Esophagus squamous epithelium (tissue), 5 donors: ENCODE measurements at places on chromosomes 11 and 22.

GRCh38 chr11:128825050-128825784, 41.9 kb downstream of the KCNJ1 start:
- no peaks in the 10 kb centered on the region for H3K36me3 ChIP-seq
- H3K27ac ChIP-seq: no peak overlapping the region
- H3K27me3 ChIP-seq: no peaks in the 10 kb centered on the region

DNA sequence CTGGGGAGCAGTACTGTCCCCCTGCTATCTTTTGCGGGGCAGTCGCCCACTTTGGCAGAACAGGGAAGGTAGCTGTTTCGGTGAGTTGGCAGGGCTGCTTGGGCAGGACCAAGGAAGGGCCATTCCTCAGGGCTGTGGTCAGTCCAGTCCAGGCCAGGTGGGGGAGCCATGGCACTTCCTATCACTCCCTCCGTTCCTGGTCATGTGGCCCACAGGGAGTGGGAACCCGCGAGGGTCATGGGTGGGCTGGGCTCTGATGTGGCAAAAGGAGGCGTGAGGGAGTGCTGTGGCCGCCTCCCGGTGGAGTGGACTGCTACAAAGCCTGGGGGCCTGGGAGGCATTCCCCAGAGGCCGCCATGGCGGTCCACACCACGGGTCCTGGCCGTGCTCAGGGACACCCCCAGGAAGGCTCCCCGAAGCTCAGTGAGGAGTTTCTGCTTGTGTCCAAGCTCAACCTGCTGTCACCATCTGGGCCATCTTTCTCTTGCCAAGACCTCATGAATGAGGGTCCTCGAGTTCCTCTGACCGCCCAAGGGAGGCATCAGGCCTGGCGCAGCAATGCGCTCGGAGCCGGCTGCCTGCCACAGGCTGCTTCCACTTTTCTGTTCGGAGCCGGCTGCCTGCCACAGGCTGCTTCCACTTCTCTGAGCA, 11.9 kb downstream of the CHID1 start:
- H3K36me3 ChIP-seq: peaks cover 49% of the 10 kb centered on the region
- H3K4me3 ChIP-seq: no peak overlapping the region
- no peaks in the 10 kb centered on the region for H3K27me3 ChIP-seq
- no peak for DNase-seq
- H3K27ac ChIP-seq: no peak overlapping the region

- peak overlapping the region; percentile 80 for H3K4me3 ChIP-seq
- no peaks in the 10 kb centered on the region for H3K27me3 ChIP-seq
- peaks cover 11% of the 10 kb centered on the region for H3K4me1 ChIP-seq
- no peak for DNase-seq
- peaks cover 41% of the 10 kb centered on the region for H3K36me3 ChIP-seq
These were observed 969 bp downstream of the CCDC117 start for GRCh38 chr22:28773461-28773867.

DNA sequence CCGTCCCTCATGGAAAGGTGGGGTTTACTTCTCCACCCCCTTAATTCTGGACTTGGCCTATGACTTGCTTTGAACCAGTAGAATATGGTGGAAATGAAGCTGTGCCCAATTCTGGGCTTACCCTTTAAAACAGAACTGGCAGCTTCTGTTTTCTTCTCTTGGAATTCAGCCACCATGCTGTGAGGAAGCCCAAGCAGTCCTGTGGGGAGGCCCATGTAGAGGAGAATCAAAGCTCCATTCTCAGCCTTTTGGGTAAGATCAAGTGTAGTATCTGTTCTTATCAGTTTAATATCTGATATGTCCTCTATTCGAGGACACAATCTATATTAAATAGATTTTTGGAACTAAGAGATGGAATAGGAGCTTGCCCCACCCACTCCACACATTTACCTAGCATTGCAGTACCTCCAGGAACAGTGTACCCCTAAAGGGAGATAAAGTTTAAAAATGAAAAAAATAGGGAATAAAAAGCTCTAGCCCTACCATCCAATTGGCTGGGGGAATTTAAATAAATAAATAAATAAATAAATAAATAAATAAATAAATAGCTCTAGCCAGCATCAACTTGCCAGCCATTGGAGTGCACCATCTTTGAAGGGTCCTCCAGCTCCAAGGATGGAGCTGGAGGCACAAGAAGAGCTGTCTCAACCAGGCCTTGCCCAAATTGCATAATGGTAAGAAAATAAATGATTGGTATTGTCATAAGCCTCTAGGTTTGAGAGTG, 13.2 kb upstream of the SYVN1 start:
- H3K27ac ChIP-seq: peak overlapping the region; percentile 9
- H3K36me3 ChIP-seq: no peaks in the 10 kb centered on the region
- DNase-seq: no peak
- H3K27me3 ChIP-seq: no peaks in the 10 kb centered on the region

DNA sequence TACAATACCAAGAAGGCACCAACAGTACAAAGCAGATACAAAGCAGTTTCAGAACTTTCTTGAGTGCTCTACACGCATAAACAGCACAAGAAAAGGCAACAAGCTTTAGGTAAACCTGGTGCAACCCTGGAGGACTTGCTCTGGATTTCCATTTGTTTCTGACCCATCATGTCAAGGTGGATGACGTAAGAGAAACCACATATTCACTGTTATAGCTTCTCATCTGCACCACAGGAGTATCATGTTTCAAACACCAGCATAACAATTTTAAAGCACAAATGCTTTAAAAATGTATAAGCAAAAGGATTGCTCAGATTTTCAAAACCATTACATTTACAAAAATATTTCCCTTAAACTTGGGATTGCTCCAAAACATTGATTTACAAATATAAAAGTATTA, 25.0 kb upstream of the YPEL1 start:
- no peaks in the 10 kb centered on the region for H3K27me3 ChIP-seq
- H3K36me3 ChIP-seq: peaks cover 2% of the 10 kb centered on the region
- DNase-seq: no peak

DNA sequence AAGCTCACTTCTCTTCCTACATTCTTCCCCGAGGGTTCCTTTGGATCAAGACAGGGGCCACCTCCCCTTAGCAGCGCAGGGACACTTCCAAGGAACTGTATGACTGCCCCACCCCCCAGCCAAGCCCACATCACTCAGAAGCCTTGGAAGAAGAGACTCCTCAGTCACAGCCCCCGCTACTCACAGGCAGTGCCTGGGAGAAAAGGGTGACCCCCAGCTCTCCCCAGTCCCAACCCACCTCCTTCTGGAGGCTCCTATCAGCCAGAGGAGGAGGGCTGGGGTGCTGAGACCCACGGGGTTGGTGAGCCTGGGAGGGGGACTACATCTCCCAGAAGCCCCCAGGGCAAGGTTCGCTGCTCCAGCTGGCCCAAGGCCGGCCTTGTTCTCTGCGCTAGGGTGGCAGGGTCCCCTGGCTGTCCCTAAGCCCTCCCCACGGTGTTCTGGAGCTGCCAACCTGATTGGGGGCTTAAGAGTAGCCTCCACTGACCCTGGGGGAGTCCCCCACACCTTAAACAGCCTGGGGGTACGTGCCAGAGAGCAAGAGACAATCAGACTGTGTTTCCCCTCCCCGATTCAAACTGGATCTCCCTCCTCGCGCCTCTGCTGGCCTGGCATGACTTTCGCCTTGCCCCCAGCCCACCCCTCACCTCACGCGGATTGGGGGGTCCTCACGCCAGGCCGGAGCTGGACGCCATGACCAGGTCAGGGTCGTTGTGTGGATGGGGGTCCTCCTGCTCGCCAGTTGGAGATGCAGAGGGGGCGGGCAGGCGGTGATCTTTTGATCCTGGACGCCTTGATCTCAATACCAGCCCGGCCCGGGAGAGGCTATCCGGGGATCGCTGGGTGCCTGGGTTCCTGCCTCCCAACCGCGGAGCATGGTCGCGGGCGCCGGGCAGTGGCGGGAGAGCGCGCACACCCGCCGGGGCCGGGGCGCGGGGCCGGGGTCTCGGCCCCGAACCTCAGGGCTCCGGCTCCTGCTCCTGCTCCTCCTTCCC, 838 bp downstream of the BCL9L start:
- no peaks in the 10 kb centered on the region for H3K27me3 ChIP-seq
- peak overlapping the region; percentile 78 for H3K4me3 ChIP-seq
- no peak for DNase-seq
- H3K36me3 ChIP-seq: no peaks in the 10 kb centered on the region
- peaks cover 60% of the 10 kb centered on the region for H3K4me1 ChIP-seq

- no peak overlapping the region for H3K4me3 ChIP-seq
- no peak overlapping the region for H3K27ac ChIP-seq
- DNase-seq: no peak
- H3K4me1 ChIP-seq: no peaks in the 10 kb centered on the region
- no peaks in the 10 kb centered on the region for H3K36me3 ChIP-seq
These were observed 48.4 kb upstream of the FAR1 start for GRCh38 chr11:13620063-13620462.

GRCh38 chr22:36816339-36816635, 548 bp downstream of the PVALB start:
- peaks cover 6% of the 10 kb centered on the region for H3K4me1 ChIP-seq
- H3K27me3 ChIP-seq: peaks cover 29% of the 10 kb centered on the region
- no peak for DNase-seq
- H3K27ac ChIP-seq: no peak overlapping the region
- H3K4me3 ChIP-seq: no peak overlapping the region
- H3K36me3 ChIP-seq: no peaks in the 10 kb centered on the region

GRCh38 chr11:64034411-64034811, 1.3 kb upstream of the FLRT1 start:
- peaks cover 74% of the 10 kb centered on the region for H3K27me3 ChIP-seq
- DNase-seq: no peak
- no peak overlapping the region for H3K27ac ChIP-seq
- H3K36me3 ChIP-seq: no peaks in the 10 kb centered on the region
- peaks cover 24% of the 10 kb centered on the region for H3K4me1 ChIP-seq

DNA sequence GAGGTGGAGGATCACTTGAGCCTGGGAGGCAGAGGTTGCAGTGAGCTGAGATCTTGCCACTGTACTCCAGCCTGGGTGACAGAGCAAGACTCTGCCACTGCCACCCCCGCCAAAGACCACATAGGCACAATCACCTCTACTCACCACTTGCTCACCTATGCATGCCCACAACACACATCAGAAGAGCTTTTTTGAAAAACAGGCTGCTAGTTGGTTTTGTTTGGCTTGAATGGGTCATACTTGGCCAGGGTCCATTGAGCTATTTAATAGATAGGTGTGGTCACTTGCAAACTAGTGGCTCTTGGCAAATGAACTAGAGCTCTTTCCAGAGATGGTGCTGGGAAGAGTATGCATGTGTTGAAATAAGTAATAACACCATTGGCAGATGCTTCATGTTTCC, 80.1 kb downstream of the EMSY start:
- H3K27ac ChIP-seq: peak overlapping the region; percentile 49
- H3K27me3 ChIP-seq: no peaks in the 10 kb centered on the region
- peaks cover 4% of the 10 kb centered on the region for H3K36me3 ChIP-seq
- peaks cover 8% of the 10 kb centered on the region for H3K4me1 ChIP-seq
- no peak overlapping the region for H3K4me3 ChIP-seq

GRCh38 chr22:42227435-42227834, 43.0 kb downstream of the TCF20 start:
- no peaks in the 10 kb centered on the region for H3K27me3 ChIP-seq
- no peak overlapping the region for H3K4me3 ChIP-seq
- H3K27ac ChIP-seq: no peak overlapping the region
- peaks cover 16% of the 10 kb centered on the region for H3K4me1 ChIP-seq
- no peaks in the 10 kb centered on the region for H3K36me3 ChIP-seq
- no peak for DNase-seq

DNA sequence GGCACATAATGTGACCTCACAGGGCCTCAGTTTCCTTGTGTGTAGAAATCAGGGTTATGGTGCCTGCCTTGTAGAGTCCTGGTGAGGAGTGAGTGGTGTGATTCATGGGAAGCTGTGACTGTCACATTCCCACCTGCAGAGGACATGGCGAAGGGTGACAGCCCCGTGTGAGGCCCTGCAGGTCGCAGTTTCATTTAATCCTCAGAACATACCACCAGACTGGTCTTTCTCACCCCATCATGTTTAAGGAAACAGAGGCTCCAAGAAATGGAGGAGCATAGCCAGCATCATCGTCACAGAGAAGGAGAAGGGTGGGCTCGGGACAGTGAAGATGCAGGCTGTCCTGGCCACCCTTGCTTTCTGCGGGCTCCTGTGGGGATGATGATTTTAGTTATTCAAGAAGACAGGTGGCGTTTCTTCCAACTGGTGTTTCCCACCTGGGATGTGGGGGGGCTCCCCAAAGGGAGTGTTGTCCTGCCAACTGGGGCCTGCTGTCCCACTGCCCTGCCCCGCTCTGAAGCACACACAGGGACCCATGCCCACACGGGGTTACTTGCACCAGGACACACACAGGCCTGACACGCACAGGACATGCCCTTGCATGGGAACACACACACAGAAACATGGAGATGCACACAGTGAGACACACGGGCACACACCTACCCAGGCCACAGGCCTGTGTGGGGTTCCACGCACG, 100.2 kb downstream of the BCR start:
- peaks cover 49% of the 10 kb centered on the region for H3K4me1 ChIP-seq
- DNase-seq: no peak
- no peak overlapping the region for H3K4me3 ChIP-seq

- no peak overlapping the region for H3K27ac ChIP-seq
- peak overlapping the region; percentile 7 for H3K4me3 ChIP-seq
- H3K4me1 ChIP-seq: peaks cover 5% of the 10 kb centered on the region
- no peaks in the 10 kb centered on the region for H3K36me3 ChIP-seq
These were observed 13.1 kb downstream of the B3GNT6 start for GRCh38 chr11:77047007-77047927.

DNA sequence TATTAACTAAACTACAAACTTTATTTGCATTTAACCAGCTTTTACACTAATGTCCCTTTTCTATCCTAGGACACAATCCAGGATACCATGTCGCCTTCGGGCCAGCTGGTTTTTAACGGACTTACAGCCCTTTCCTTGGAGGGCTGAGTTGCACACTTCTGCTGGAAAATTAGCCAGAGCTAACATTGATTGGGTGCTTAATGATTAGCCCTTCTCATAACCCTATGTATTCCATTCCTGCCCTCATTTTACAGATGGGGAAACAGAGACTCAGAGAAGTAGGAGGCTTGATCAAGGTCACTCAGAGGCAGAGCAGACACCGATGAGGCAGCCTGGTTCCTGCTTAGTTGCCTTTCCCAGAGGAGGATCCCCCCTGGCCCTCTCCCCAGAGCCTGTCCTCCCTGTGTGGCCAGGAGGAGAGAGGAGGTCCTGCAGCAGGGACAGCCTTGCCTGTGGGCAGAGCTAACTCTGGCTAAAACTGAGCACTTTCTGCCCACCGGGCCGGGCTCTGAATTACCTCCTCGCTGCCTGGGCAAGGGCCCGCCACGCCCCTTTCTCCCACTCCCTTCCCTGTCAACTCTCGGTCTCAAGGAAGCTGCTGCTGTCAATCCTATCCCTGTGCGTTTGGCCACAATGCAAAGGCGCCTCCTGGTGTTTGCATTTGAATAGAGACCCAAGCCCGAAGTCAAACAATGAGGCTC, 59.6 kb upstream of the PAX6 start:
- no peak overlapping the region for H3K4me3 ChIP-seq
- no peaks in the 10 kb centered on the region for H3K4me1 ChIP-seq
- H3K27ac ChIP-seq: no peak overlapping the region
- H3K27me3 ChIP-seq: no peaks in the 10 kb centered on the region
- H3K36me3 ChIP-seq: no peaks in the 10 kb centered on the region
- no peak for DNase-seq

DNA sequence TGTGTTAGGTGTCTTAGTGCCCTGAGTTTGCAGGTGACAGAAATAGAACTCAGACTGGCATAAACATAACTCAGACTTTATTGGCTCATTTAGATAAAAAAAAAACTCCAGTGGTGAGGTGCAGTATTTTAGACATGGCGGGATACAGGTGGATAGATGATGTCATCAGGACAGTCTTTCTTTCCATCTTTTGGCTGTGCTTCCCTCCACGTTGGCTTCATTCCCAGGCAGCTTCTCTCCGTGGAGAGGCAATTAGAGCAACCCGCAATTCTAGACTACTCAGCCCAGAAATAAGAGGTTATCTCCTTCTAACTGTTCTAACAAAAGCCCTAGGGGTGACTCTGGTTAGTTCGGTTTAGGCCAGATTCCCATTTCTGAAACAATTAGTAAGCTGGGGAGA, 40.5 kb downstream of the NCAM1 start:
- no peaks in the 10 kb centered on the region for H3K4me1 ChIP-seq
- H3K27me3 ChIP-seq: no peaks in the 10 kb centered on the region
- H3K4me3 ChIP-seq: no peak overlapping the region
- H3K36me3 ChIP-seq: no peaks in the 10 kb centered on the region
- DNase-seq: no peak
